ENCODE measurements at places on chromosomes 6 and 20.

DNA sequence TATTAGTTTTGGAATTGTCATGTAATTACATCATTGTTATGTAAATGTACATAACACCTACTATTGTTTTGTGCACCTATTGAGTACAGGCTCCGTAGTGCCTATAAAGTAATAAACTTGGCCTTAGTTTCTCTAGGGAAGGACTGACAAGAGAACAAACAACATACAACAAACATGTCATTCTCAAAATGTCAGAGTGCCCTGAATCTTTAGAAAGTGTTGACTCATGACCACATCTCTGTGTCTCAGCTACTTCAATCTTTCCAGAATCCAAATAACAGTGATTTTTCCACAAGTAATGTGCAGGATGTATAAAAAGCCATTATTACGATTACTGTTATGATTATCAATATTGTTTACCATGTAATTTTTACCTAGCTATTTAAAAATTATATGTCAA is 17.2 kb downstream of the LAMP5 start:
- DNase-seq = no peak

DNA sequence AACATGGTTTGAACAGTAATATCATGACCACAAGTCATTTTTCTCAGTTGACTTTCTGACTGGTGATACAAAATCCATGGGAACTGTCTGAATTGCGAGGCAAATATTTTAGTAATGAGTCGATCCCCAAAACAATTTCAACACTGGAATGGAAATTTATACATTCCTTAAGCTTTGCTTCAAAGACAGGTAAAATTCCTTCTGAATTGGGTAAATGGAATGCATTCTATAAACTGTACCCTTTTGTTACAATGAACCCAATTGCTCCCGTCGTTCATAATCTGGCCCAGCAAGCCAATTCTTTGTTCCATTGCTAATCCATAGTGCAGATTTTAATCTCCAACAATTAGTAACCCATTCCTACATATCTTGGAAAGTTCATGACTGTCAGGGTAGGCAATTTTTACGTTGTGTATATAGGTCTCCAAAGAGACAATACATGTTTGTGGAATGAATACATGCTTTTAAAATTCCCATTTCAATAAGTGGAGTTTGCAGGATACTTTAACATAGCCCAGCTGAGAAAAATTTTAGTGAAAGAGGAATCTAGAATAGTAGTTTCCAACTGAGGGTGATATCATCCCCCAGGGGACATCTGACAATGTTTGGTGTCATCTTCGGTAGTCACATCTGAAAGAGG is 32.7 kb downstream of the CYP24A1 start:
- no peak for DNase-seq

DNA sequence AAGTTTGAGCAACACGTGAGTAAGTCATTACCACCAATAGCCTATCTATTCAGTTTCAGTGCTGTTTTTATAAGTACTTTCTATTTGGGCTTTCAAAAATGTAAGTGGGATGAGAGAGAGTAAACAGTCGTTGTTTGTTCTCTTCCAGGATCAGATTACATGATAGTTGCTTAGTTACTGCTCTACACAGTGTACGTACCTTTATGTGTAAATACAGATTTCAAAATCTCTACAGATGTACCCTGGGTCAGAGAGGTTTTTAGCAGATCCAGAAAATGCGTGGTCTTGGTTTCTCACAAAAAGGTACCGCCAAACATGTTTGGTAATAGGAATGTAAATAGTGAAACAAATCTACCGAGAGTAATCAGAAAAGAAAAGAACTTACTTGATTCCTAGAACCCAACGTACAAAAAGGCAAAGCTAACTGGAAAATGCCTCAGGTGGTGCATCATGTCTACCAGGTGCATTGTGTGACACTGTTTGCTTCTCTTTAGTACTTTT is 421.1 kb downstream of the BCKDHB start:
- DNase-seq = peak; percentile 42

GRCh38 chr20:39291301-39291700 is 329.2 kb downstream of the DHX35 start:
- no peak for DNase-seq

DNA sequence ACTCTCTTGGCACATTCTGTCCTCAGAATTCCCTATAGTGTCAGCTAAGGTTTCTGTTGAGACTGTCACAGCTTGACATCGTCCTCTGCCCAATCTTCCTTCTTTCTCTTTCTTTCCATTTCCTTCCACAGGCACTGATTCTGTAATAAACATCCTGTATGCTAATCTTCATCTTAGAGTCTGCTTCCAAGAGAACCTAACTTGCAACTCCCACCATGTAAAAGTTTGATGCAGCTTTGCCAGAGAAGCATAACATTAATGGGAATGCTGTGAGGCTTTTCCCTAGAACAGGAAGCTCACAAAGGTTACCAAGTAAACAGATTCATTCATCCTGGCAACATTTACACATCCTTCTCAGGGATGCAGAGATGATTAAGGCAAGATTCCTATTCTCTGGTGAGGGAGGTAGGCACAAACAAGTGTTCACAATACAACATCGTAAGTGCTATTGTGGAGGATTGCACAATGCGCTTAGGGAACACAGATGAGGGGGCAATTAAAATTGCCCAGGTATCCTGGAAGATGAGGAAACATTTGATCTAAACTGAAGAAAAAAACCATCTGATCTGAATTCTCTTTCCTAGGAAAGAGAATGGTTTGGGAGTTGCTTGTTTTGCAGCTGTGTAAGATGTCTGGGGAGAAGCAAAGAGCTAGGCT is 74.7 kb downstream of the GRM1 start:
- DNase-seq = no peak

- no peak for DNase-seq
Measured at GRCh38 chr20:54633374-54634355, 158.3 kb downstream of the DOK5 start.

GRCh38 chr6:159640322-159640721 is 52.7 kb downstream of the SOD2 start:
- DNase-seq = peak; percentile 18

GRCh38 chr6:44306710-44307109 is 6.4 kb downstream of the AARS2 start:
- no peak for DNase-seq

- DNase-seq = no peak
Measured at GRCh38 chr6:2881423-2881822, 21.7 kb downstream of the SERPINB9 start.

GRCh38 chr20:59644371-59644939 is 40.1 kb downstream of the PHACTR3 start:
- no peak for DNase-seq

DNA sequence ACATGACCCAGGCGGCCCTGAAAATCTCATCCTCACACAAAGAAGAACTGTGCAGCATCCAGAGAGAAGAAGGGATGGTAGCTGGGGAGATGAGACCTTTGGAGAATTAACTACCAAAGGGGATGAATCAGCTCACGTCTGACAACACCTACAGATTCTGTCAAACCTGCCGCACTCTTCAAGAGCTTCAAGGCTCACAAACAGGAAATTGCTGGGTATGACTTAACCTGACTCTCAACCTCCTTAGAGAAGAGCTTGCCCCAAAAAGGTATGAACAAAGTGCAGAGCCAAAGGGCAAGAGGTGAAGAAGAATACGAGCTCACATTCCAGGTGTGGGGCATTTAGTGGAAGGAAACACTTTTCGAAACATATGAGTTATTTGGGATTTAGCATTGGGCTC is 139.8 kb downstream of the BACH2 start:
- no peak for DNase-seq

GRCh38 chr6:123604067-123604466 is 32.7 kb downstream of the TRDN start:
- no peak for DNase-seq

- no peak for DNase-seq
Measured at GRCh38 chr6:129141499-129141898, 258.6 kb downstream of the LAMA2 start.

DNA sequence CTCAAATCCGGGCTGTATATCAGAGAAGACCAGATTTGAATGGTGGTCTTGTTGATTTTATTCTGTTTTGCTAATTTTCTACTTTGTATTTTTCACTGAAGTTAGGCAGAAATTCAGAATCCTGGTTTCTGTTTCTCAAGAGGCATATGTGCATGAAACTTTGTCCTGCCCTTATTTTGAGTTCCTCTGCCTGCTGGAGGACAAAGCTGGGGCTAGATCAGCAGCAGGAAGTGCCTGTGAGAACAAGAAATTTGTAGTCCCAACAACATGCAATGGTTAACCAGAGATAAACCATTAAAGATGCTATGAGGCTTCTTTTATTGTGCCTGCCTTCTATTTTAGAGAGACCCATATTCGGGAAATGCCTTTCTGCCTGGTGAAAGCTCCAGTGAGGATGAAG is 37.1 kb downstream of the BEND6 start:
- no peak for DNase-seq

DNA sequence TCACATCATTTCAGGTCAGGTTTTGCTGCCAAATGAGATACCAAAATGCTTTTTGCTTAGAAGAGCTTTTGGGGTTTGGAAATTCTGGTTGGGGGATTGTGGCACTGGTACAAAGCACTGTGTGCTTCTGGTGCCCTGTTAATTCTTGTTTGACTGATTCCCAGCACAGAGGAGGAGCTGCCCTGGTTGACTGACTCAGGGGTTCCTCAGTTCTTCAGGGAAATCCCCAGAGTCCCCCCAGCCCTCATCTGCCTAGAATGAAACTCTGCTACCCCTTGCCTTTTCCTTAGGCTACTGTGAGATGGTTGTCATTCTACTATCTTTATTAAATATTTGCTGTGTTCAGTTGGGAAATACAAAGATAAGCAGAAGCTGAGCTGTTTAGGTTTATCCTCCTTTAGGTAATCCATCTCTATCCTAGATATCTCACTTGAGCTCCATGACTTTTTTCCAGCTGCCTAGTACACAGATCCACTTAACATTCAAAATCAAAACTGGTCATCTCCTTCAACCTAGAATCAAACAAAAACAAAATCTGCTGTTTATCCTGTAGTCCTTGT is 24.9 kb upstream of the TSPYL1 start:
- no peak for DNase-seq

- no peak for DNase-seq
Measured at GRCh38 chr6:125004198-125004597, 42.0 kb downstream of the RNF217 start.

DNA sequence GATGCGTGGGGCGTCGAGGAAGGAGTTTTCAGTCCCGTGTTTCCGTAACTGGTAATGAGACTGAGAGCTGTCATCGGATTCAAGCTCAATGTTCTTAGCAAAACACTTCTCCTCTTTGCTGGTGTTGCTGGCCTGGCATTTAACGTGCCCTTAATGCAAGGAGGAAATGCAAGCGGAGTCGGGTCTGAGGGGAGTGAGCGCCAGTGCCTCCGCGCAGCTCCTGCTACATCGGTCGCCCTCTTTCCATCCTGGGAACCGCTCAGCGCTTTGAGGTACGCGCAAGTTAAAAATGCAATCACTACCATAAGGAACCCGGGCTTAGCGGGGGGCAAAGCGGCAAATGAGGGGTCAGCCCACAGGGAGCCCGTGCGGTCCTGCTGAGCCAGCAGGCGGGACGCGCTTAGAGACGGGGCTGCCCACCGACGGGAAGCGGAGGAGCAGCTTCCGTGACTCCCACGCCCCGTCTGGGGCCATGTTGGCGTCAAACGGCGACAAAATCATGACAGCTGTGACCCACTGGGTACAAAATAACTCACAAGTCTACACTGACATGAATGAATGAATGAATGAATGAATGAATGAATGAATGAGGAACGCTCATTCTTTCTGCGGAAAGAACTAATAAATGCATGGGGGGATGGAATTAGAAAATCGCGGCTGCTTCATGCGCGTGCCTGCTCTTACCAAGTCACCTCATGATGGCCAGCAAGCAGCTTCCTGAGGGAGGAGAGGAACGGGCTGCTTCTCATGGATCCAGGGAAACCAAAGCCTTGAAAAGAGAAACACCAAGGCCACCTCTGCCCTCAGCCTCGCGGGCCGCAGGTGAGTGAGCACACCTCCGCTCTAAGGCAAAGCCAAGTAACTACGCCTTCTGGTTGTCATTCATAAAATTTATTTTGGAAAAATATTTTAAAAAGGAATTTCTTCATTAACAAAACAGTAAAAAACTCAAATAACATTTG is 9.3 kb downstream of the DLL1 start:
- DNase-seq = no peak

DNA sequence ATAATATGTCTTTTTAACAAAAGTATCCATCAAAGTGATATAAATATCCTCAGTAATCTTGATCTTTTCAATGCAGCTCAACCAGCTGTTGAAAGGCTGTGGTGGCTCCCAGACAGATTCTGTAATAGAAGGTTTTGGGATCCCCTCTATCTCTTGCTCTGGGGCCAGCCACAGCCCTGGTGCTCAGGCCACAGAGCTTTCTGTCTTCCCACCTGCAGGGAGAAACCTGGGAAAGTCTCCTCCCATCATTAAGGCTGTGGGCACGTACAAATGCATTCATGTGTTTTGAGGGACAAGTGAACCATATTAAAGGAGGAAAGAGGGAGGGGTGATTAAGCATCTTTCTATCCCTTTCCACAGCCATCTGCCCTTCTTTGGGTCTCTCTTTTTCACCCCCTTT is 183.1 kb downstream of the PRDM13 start:
- no peak for DNase-seq

GRCh38 chr20:57269148-57269984 is 2.9 kb upstream of the BMP7 start:
- no peak for DNase-seq

DNA sequence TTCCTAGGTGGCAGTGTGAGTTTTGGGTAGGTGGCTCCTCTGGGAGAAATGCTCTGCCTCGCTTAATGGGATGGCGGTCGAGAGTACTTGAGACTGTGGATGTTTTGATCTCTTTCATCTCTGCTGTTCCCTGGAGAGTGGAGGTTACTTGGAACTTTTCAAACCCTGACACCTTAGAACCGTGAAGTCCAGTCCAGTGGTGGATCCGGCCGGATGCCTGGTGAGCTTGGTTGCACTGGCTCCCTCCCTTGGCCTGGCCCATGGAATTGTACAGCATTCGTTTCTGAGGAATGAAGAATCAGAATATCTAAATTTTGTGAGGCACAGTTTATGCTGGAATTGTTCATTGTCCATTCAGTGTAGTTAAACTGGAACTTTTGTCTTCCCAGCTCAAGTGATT is 51.0 kb downstream of the CSE1L start:
- DNase-seq = no peak

GRCh38 chr6:154478021-154478700 is 32.3 kb downstream of the CNKSR3 start:
- DNase-seq = peak; percentile 51

DNA sequence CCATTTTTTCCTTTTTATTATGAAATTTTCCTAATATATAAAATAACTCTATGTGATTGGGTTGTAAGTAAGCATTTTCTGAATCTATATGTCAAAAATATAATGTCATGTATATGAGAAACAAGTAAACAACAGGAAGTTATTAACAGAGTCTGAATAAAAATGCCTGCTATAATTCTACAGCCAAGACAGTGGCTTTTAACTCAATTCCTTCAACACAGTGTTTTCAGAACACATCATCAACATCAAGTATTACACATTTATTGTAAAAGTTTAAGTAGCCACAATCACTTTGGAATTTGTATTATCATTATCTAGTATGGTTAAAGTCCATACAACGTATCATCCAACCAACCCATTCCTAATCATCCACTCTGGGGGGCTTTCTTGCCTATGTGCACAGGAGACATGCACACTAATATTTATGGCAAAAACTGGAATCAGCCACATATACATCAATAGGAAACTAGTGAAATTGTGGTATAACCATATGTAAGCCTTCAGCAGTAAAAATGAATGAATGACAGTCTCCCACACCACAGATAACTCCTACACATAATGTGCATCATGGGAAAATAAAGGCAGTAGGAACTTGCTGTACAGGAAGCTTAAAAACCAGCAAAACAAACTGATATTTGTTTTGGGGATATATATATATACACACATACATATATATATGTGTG is 6.9 kb upstream of the HLA-A start:
- no peak for DNase-seq

Measured in NCI-H510A (cell line).